LHCN-M2 (cell line): ENCODE measurements at places on chromosomes 5 and 9. TPM values are rescaled to one million over a fixed set of nuclear protein-coding genes. Genes with fewer than 3 reads are reported as not detected.

The LCN15 gene
- total RNA-seq: not detected in 2 replicates

The LRRC26 gene
- total RNA-seq: not detected in 2 replicates

The BRINP1 gene
- 0.23 and 0.26 TPM in 2 replicates for total RNA-seq

The WDR41 gene
- 68.4 and 72.1 TPM in 2 replicates for total RNA-seq

The LIX1 gene
- total RNA-seq: not detected in 2 replicates

The TMEM215 gene
- not detected in 2 replicates for total RNA-seq

The FYB1 gene
- total RNA-seq: not detected in 2 replicates

The DHFR gene
- total RNA-seq: 112 and 131 TPM in 2 replicates

The DDX4 gene
- not detected in 2 replicates for total RNA-seq

The UQCRQ gene
- 125 and 144 TPM in 2 replicates for total RNA-seq

The F2R gene
- 22.4 and 22.5 TPM in 2 replicates for total RNA-seq

The TMEM174 gene
- total RNA-seq: not detected in 2 replicates

The MOCS2 gene
- total RNA-seq: 67.6 and 76.3 TPM in 2 replicates
